ENCODE measurements at places on chromosomes 4 and X. TPM values are rescaled to one million over a fixed set of nuclear protein-coding genes. Genes with fewer than 3 reads are reported as not detected.

PPEF2 gene
- total RNA-seq: not detected

DNA sequence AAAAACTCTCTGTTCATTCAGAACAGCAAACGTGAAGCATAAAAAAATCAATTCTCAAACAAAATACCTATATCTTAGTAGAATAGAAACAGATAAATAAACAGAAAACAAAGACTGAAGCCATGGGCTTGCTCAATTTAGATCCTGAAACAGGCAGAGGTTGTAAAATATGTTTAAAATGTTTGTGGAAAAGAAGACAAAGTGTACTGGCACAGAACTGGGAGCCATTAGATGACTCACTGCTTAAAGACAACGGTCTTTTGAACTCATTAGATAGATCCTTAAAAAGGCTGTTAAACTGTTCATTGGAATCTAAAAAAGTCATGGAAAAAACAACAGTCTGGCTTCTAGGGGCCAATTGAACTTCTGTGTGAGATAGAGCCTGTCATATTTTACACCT is 247.0 kb upstream of the NDST4 start:
- peak overlapping the region; percentile 77 for H3K27ac ChIP-seq
- H3K4me1 ChIP-seq: peaks cover 29% of the 10 kb centered on the region
- peak overlapping the region; percentile 3 for H3K4me3 ChIP-seq
- no peak for DNase-seq
- no peaks in the 10 kb centered on the region for H3K27me3 ChIP-seq
- H3K36me3 ChIP-seq: no peaks in the 10 kb centered on the region

C4orf51 gene
- total RNA-seq: not detected

MAMLD1 gene
- total RNA-seq: 13.4 TPM

GRCh38 chrX:9953396-9953795 is 13.8 kb upstream of the CLDN34 start:
- H3K4me3 ChIP-seq: no peak overlapping the region
- no peaks in the 10 kb centered on the region for H3K27me3 ChIP-seq
- H3K4me1 ChIP-seq: peaks cover 19% of the 10 kb centered on the region
- DNase-seq: no peak

ANOS1 gene
- 0.08 TPM for total RNA-seq

DNA sequence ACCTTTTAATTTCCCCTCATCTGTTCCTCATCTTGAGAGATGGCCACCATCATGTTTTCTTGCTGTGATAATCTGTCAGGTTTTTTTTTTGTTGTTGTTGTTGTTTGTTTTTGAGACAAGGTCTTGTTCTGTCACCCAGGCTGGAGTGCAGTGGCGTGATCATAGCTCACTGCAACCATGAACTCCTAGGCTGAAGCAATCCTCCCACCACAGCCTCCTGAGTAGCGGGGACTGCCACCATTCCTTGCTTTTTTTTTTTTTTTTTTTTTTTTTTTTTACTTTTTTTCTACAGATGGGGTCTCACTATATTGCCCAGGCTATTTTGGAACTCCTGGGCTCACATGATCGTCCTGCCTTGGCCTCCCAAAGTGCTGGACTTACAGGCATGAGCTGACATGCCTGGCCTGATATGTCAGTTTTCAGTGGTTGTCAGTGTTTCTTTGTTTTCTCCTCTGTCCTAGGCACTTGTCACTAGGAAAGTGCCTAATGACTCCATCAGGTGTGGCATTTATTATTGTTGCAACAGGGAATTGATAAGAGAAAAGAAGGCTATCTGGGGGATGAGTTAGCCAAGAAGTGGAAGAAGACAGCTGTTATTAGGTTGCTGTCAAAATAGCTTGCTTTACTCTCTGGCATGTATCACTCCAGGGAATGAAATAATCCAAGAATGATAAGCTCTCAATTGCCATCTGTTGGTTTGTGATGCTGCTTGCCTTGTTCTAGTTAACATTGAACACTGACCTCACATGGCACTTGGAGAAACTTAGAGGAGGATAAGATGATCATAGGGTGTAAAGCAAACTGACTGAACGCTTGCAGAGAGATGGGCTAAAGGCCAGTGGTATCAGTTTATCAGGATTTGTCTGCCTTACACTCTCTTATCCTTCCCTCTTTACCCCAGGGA is 41.7 kb downstream of the TMEM164 start:
- DNase-seq: no peak
- H3K36me3 ChIP-seq: no peaks in the 10 kb centered on the region
- H3K4me1 ChIP-seq: peaks cover 8% of the 10 kb centered on the region
- H3K27ac ChIP-seq: no peak overlapping the region
- no peak overlapping the region for H3K4me3 ChIP-seq
- H3K27me3 ChIP-seq: no peaks in the 10 kb centered on the region

DNA sequence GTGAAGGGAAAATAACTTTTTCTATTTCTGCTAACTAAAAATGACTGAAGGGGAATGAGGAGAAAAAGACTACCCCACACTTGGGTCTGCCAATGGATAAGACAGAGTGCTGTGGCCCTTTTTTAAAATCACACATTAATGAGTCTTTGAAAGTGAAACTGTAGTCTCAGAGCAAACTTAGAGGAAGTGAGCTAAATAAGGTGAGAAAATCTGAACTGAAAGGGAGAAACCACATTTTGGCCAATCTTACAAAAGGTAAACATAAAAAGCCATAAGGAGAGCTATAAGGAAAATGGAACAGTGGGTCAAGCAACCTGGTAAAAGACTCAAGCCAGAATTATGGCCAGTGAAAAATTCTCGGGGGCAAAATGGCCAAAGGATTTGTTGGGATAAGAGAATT is 755.1 kb upstream of the IGFBP7 start:
- H3K36me3 ChIP-seq: no peaks in the 10 kb centered on the region
- no peak for DNase-seq
- H3K27ac ChIP-seq: no peak overlapping the region
- H3K4me3 ChIP-seq: no peak overlapping the region

GRCh38 chr4:173539986-173540385 is 10.0 kb upstream of the HAND2 start:
- no peak overlapping the region for H3K27ac ChIP-seq
- H3K36me3 ChIP-seq: peaks cover 2% of the 10 kb centered on the region
- H3K27me3 ChIP-seq: peaks cover 86% of the 10 kb centered on the region
- no peak overlapping the region for H3K4me3 ChIP-seq
- no peak for DNase-seq

CD99L2 gene
- total RNA-seq: 61.9 TPM

EPGN gene
- total RNA-seq: not detected

GRCh38 chrX:40260146-40260747 is 162.5 kb upstream of the BCOR start:
- H3K36me3 ChIP-seq: no peaks in the 10 kb centered on the region
- H3K4me1 ChIP-seq: peaks cover 26% of the 10 kb centered on the region
- H3K4me3 ChIP-seq: no peak overlapping the region
- H3K27me3 ChIP-seq: no peaks in the 10 kb centered on the region

SMIM10 gene
- total RNA-seq: 3.3 TPM

- peaks cover 41% of the 10 kb centered on the region for H3K27me3 ChIP-seq
- H3K36me3 ChIP-seq: no peaks in the 10 kb centered on the region
- H3K4me1 ChIP-seq: no peaks in the 10 kb centered on the region
- H3K4me3 ChIP-seq: no peak overlapping the region
Measured at GRCh38 chr4:64911846-64912245, 502.6 kb upstream of the TECRL start.

DNA sequence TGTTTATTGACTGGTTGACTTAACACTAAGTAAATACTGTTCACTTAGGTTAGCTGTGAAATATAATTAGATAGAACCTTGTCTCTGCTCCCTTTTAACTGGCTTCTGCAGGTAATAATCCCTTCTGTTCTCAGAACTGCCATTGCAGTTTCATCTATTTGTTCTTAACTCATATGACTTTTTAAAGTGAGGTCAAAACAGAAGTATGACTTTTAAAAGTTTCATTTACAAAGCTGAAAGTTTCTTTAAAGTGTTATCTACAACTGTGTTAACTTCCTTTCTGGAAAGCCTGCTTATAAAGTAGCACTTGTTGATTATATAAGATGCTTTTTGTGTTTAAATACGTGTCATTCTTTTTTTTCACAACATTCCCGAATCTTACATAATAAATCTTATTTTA is 127.4 kb downstream of the TET2 start:
- H3K36me3 ChIP-seq: peaks cover 63% of the 10 kb centered on the region
- no peaks in the 10 kb centered on the region for H3K4me1 ChIP-seq
- H3K27me3 ChIP-seq: no peaks in the 10 kb centered on the region
- no peak for DNase-seq
- no peak overlapping the region for H3K27ac ChIP-seq
- no peak overlapping the region for H3K4me3 ChIP-seq

GRCh38 chr4:184950117-184950830 is 68.0 kb upstream of the HELT start:
- H3K36me3 ChIP-seq: no peaks in the 10 kb centered on the region
- peaks cover 38% of the 10 kb centered on the region for H3K27me3 ChIP-seq
- DNase-seq: peak; percentile 77

GRCh38 chr4:119016636-119017035 is 119.0 kb upstream of the MYOZ2 start:
- no peak for DNase-seq
- H3K4me3 ChIP-seq: no peak overlapping the region
- no peaks in the 10 kb centered on the region for H3K27me3 ChIP-seq

GRCh38 chrX:29518100-29518499 is 697.3 kb upstream of the MAGEB2 start:
- no peaks in the 10 kb centered on the region for H3K27me3 ChIP-seq
- H3K4me1 ChIP-seq: no peaks in the 10 kb centered on the region
- H3K4me3 ChIP-seq: no peak overlapping the region
- no peak overlapping the region for H3K27ac ChIP-seq

DCAF4L1 gene
- not detected for total RNA-seq

DNA sequence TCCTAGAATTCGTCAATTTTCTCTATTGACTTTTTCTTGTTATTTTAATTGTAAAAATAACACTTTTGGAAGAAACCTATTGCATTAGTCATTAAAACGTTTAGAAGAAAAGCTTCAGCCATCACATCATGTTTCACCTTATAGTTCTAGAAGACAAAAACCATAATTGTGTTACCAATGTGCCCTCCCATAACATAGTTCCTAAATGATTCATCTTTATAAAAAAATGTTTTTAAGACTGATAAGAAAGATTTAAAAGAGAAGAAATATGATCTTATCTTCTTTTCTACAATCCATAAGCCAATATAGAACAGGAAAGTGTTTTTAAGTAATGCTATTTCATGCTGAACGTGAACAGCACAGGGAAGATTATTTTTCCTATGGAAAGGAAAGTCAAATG is 316.6 kb upstream of the NDST4 start:
- peaks cover 10% of the 10 kb centered on the region for H3K4me1 ChIP-seq
- H3K27ac ChIP-seq: no peak overlapping the region
- no peak for DNase-seq
- no peak overlapping the region for H3K4me3 ChIP-seq
- no peaks in the 10 kb centered on the region for H3K36me3 ChIP-seq
- no peaks in the 10 kb centered on the region for H3K27me3 ChIP-seq

DNA sequence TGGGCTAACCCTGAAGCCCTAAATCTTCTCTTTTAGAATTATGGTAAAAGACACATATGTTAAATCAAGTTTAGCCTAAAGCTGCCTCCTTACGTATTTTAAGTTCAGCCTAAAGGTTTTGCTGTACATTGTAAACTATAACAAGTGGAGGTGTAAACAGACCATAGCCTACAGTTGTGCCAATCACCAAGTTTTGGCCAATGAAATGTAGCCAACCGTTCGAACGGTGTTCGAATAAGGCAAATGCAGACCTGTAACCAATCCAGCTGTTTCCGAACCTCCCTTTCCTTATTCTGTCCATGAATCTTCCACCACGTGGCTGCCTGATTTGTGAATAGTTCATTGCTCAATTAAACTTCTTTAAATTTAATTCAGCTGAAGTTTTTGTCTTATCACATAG is 52.1 kb upstream of the TBC1D9 start:
- H3K4me1 ChIP-seq: peaks cover 5% of the 10 kb centered on the region
- no peak overlapping the region for H3K4me3 ChIP-seq
- no peaks in the 10 kb centered on the region for H3K36me3 ChIP-seq
- DNase-seq: no peak
- H3K27ac ChIP-seq: no peak overlapping the region
- H3K27me3 ChIP-seq: peaks cover 41% of the 10 kb centered on the region

Data from osteocyte (in vitro differentiated cells).